ENCODE measurements at places on chromosomes 13 and 19.

DNA sequence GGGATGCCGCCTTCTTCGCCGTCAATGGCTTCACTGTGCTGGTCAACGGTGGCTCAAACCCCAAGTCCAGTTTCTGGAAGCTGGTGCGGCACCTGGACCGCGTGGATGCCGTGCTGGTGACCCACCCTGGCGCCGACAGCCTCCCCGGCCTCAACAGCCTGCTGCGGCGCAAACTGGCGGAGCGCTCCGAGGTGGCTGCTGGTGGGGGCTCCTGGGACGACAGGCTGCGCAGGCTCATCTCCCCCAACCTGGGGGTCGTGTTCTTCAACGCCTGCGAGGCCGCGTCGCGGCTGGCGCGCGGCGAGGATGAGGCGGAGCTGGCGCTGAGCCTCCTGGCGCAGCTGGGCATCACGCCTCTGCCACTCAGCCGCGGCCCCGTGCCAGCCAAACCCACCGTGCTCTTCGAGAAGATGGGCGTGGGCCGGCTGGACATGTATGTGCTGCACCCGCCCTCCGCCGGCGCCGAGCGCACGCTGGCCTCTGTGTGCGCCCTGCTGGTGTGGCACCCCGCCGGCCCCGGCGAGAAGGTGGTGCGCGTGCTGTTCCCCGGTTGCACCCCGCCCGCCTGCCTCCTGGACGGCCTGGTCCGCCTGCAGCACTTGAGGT is 7.0 kb downstream of the MAP1S start:
- DNase-seq, result no peak

- no peak for DNase-seq
These were observed 100.4 kb downstream of the DCLK1 start for GRCh38 chr13:36030670-36031331.

DNA sequence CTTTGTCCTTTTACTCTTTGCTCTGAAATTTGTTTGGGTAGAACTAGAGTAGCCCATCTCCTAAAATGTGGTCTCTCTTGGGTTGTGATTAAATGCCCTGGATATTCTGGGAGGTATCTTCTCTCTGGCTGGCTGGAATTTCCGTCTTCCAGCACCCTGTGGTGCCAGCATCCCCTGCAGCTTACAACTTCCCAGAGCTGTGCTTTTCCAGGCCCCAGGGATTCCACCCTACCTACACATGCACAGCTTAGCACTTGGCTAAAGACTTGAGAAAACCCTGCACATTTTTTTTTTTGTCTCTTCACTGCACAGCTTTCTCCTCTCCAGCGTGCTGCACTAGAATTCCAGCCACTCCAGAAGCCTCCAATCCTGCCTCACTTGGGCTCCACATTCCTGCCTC is 334.7 kb downstream of the IRS2 start:
- no peak for DNase-seq

GRCh38 chr19:22622901-22623840 is 11.0 kb upstream of the ZNF492 start:
- DNase-seq, result no peak

DNA sequence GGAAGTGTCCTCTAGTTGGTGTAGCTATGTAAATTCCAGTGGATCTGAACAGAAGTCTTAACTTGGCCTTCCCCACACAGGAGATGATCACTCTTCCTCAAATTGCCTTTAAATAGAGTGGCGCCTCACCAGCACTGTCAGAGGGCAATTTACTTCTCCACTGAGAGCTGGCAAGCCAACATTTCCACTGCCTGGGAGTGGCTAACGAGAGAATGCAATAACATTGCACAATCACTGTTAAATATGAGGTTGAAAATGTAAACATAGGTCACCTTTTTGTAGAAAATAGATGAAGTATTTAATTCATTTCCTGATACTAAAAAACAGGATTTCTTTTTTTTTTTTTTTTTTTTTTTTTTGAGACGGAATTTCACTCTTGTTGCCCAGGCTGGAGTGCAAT is 55.4 kb upstream of the UBL3 start:
- no peak for DNase-seq

GRCh38 chr13:33272531-33273124 is 12.9 kb downstream of the STARD13 start:
- no peak for DNase-seq

GRCh38 chr19:41910992-41911888 is 17.0 kb downstream of the ERFL start:
- DNase-seq, result no peak

DNA sequence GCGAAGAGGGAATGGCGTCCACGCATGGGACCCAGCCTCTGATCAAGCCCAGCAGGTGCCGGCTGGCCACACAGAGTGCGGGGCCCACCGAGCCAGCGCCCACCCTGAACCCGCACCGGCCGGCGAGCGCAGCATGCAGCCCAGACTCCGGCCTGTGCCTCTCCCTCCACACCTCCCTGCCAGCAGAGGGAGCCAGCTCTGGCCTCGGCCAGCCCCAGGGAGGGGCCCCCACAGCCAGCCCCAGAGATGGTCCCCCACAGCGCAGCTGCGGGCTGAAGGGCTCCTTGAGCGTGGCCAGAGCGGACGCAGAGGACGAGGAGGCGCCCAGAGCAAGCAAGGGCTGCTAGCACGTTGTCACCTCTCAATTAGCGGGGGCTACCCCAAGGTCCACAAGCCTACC is 904.5 kb downstream of the SLITRK6 start:
- no peak for DNase-seq

DNA sequence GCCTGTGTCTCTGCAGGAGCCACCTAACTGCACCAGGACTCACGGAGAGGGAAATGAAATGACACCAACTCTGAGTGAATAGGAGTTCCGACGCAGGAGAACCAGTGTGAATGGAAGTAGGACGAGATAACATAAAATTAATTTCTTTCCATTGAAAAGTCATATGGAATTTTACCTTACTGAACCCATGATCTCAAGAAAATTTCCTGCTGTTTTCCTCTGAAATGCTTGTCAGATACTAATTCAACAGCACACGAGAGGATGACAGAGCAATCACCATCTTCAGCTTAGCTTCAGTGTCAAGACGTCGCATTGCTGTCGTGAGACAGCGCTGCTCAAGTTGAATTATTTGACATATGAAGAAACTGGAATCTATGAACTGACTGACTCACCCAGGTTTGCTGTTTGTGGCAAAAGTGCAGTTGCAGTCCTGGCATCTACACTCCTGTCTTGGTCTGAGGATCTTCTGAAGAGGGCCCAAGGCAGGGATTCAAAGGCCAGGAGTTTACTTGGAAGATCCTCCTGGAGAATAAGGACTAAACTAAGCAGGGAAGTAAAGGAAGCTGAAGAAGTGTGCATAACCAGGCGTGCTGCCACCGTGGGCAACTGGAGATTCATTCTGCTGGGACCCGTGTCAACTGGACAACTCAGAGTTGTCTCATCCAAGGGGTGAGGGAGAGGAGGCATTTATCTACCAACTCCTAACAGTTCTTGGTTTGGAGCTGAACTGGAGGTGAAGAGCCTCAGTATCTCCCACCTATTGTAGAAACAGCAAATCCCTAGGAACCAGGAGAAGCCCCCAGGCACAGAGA is 214.4 kb upstream of the IRS2 start:
- no peak for DNase-seq

GRCh38 chr19:7705387-7706187 is 3.7 kb upstream of the FCER2 start:
- peak; percentile 81 for DNase-seq

DNA sequence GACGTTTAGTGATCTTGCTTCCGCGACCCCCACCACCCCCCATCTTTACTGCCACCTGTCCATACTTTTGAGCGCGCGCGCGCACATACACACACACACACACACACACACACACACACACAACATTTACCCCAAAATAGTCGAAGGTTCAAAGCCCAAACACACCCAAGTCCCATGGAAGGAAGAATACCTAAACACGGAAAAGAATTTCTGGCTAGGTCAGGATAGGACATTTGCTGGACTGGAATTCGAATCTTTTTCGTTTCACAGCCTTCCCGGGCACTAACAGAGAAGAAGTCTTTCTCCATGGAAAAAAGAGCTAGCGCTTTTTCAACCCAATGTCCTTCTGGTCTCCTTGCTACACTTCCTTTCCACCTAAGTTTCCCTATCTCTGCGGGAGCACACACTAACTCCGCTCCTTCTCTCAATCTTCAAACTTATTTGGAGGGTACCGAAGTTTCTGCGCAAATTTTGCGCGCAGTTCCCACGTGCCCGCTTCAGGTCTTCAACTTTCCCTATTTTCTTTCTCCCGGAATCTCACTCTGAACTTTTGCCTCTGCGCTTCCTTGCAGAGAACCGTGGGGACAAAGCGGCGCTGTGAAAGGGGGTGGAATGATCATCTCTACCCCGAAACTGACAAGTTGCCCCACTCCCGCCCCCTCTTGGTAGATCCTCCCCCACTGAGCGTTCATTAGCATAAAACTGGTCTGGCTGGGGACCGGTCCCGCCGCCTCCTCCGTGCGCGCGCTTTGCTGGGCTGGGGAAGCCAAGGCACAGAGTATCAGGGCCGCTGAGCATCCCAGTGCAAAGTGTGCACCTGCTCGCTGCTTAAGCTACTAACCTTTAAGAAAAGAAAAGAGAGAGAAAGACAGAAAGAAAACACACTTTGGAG is 2.7 kb downstream of the DACH1 start:
- peak; percentile 4 for DNase-seq

- no peak for DNase-seq
These were observed 8.0 kb downstream of the MBD3 start for GRCh38 chr19:1584500-1585242.

DNA sequence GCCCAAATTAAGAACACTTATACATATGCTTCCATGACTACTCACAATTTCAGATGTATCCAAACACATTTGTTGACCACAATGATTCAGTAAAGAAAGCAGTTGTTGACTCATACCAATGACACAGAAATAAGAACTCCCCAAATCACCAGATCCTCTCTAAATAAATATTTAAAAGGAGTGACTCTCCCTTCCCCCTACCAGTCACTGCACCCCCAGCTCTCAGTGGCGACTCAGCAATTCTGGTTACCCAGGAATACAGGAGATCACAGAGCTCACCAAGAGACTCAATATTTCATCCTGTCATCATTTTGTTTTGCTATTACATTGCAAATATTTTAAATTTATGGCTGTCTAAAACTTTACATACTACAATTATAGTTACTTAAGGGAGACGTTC is 131.5 kb downstream of the RGCC start:
- DNase-seq, result no peak

GRCh38 chr19:2694196-2694595 is 8.3 kb downstream of the GNG7 start:
- no peak for DNase-seq

DNA sequence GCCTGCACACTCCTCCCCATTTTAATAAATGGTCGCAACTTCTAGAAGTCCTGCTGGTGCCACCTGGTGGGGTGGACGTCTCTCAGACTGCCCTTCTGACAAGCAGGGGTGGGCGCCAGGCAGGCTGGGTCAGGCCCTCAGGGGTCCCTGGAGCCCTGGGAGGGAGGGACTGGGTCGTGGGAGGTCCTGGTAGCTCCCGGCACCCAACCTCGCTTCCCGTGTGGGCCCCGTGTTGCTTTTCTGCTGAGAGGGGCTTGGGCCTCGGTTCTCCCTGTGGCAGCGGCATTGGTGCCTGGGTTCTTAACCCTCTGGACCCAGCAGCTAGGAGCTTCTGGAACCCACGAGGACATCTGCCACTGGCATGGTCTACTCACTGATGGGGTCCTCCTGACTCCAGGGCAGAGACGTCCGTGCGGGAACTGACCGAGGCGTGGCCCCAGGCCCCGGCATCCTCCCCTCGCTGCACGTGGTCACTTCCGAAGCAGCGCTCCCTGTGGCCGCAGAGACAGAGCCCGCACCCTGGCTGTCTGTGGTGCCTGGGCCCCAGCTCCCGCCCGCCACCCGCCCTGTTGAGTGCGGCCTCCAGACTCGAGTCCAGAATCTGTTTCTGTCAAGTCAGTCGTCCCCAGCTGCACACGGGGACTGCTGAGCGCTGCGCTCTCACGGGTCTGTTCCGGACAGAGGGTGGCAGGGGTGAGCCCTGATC is 6.0 kb upstream of the TMPRSS9 start:
- no peak for DNase-seq

DNA sequence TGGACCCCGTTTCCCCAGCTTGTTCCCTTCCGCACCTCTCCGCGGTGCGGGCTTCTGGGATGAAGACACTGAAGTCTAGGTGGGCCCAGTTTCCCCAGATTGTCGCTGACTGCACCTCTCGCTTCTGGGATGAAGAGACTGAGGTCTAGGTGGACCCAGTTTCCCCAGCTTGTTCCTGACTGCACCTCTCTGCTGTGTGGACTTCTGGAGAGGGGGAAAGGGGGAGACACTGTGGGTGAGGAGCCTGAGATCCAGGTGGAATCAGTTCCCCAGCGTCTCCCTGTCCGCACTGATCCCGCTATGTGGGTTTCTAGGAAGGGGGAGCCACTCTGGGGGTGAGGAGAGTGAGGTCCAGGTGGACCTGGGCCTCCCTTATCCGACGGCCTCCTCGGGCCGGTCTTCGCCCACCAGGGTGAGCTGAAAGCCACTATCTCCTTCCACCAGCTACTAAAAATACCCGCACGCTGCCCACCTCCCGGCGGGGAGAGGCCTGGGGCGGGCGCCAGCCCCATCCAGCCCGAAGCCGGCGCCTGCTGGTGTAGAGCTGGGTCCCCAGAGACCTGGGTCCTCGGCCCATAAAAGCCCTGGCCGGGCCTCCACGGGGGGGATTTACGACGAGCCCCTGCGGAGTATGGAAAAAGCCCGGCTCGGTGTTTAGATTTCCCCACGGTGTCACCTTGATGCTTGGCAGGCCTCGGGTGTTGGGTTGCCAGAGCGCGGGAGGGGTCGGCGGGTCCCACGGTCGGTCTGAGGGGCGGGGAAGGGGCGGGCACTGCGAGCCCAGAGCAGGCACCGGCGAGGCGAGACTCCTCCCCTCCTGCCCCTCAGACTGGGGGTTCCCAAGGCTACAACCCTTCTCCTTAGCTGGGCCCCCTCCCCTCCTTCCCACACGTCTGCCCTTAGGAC is 10.6 kb downstream of the FUT6 start:
- DNase-seq, result peak; percentile 7

DNA sequence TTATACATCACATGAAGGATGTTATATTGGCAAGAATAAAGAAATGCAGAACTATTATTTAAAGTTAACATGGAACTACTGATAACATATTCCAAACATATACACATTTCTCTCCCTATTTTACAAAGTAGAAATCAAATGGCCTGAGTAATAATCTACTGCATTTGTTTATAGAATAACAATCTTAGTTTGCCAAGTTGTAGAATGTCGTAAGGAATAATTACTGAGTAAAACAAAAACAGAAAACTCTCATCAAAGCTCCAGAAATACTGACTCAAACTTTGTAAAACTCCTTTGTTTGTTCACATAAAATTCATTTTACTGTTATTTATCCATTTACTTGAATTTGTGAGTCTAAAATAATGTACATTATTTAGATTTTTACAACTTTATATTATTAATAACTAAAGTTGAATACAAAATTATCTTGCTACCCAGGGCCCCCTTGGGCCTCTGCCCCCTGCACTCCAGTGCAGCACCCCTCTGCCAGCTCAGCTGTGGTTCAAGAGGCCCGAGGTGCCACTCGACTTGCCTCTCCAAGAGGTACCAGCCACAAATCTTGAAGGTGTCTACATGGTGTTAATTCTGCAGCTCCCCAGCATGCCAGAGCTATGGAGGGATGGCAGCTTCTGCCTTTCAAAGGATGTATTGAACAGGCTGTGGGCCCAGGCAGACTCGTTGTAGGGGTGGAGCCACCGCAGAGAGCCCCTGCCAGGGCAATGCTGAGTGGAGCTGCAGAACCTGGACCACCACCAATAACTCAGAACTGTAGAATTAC is 2819.7 kb downstream of the PCDH9 start:
- no peak for DNase-seq

- DNase-seq, result no peak
These were observed 394.2 kb downstream of the FGF9 start for GRCh38 chr13:22064854-22065620.

GRCh38 chr13:109883181-109884180 is 97.1 kb upstream of the IRS2 start:
- no peak for DNase-seq
